A549 treated with CORT108297 at 1 μM for 4 hours (cell line): ENCODE measurements at places on chromosomes 13 and 19. TPM values are rescaled to one million over a fixed set of nuclear protein-coding genes. Genes with fewer than 3 reads are reported as not detected.

Gene KCNC3
- 0.87 to 1.6 TPM (median 1.4 TPM) in 5 replicates for total RNA-seq

Gene ZNF554
- total RNA-seq = 0.59 to 1.4 TPM (median 1.2 TPM) in 5 replicates

Gene APOC4
- not detected in 5 replicates for total RNA-seq

Gene GRK1
- total RNA-seq = not detected in 5 replicates

Gene PPM1N
- total RNA-seq = 6.4 to 8.3 TPM (median 7.8 TPM) in 5 replicates

Gene ZNF571
- total RNA-seq = 0.75 to 2.5 TPM (median 1.3 TPM) in 5 replicates

Gene OLFM2
- 8.2 to 12.8 TPM (median 11.7 TPM) in 5 replicates for total RNA-seq

Gene ATP4B
- total RNA-seq = not detected in 5 replicates

Gene VASP
- total RNA-seq = 120 to 159 TPM (median 139 TPM) in 5 replicates

Gene CD22
- 0.92 to 1.4 TPM (median 0.99 TPM) in 5 replicates for total RNA-seq

Gene GSX1
- not detected in 5 replicates for total RNA-seq

Gene DHDH
- total RNA-seq = 1.3 to 1.7 TPM (median 1.5 TPM) in 5 replicates

Gene SIGLEC12
- total RNA-seq = not detected in 5 replicates

Gene UPK1A
- 0.51 to 1.1 TPM (median 0.91 TPM) in 5 replicates for total RNA-seq
